Activated CD4-positive, alpha-beta T cell treated with anti-CD3 and anti-CD28 coated beads, Interleukin-2, amount 50 U/mL, for 4 hours (primary cell): ENCODE measurements at places on chromosomes 4 and X.

DNA sequence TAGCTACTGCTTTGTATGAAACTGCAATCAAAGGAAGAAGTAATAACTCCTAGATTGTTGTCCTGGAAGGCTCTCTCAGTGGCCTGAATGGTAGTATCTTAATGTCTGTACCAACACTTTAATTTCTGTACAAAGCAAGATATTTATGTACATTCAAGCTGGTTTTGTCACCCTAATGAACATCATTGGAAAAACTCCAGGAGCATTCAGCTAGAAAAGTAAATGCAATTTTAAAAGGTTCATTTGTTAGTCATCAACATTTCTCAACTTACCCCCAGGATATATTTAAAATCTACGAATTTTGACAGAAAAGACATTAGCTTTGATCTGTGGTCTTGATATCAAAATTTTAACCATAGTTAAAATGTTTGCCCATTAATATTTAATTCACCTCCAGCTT is 80.0 kb upstream of the FGF13 start:
- DNase-seq, result no peak

GRCh38 chr4:43113196-43113595 is 220.7 kb downstream of the GRXCR1 start:
- DNase-seq, result no peak

DNA sequence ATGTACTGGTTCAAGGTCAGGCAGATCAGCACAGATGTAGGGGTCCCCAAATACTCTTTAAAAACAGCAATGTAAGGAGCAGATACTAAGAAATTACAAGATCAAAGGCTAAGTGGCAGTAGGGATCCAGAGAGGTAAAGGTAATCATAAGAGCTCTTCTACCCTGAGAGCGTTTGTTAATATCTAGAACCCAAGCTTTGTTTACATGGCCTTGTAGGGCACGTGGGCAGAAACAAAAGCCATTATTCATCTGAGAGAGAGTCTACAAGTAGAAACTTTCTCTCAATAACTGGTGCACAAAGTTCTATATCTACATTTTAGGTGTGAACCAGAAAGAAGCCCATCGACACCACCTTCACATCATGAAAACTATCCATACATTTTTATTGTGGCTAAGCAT is 225.6 kb upstream of the PCDH10 start:
- DNase-seq, result no peak

DNA sequence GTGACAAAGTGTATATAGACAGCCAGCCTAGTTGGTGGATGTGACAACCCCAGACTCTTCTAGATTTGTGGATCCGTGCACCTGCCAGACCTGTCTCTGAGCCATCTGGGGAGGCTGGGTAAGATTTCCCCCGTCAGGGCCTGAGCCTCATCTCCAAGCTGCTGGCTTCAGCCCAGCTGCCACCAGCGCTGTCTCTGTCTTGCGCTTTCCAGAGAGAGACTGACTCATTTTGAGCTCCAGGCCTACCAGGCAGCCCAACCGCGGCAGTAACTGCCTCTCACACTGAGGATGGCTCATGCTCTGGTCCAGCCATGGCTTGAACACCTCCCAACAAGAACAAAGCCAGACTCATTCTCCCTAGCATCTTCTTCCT is 26.4 kb downstream of the NOP14 start:
- no peak for DNase-seq

DNA sequence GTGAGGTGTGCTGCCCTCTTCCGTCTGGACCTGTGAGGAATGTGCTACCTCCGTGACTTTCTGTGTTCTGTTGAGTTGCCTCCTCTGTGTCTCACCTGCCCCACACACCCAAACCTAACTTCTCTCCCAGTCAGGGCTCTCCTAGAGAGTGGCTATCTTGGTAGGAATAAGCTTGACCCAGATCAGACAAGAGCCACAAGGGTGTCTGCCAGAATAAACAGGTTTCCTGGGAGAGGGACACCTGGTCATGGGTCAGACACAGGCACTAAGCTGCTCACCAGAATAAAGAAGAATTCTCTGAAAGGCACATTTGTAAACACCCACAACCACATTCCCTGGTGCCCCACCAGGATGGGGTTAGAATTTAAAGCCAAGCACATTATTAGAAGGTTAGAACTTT is 11.1 kb downstream of the ZNF182 start:
- no peak for DNase-seq

- DNase-seq, result no peak
These were observed 204.0 kb downstream of the RASL11B start for GRCh38 chr4:53066155-53066554.

DNA sequence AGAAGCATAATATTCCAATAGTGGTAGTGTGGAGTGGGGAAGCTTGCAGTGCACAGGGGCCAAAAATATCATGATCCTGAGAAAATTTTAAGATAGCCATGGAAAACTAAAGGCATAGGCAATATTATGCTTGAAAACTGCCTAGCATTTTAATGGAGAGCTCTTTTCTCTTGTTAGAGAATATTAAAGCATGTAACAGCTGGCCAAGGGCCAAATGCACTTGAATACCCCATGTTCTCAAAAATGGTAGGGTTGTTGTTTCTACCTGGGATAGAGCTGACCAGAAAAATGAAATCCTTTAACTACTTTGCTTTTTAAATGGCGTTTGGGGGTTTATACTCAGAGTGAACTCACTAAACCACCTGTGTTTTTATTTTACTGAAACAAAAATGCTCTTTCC is 739.6 kb upstream of the SLIT2 start:
- no peak for DNase-seq

DNA sequence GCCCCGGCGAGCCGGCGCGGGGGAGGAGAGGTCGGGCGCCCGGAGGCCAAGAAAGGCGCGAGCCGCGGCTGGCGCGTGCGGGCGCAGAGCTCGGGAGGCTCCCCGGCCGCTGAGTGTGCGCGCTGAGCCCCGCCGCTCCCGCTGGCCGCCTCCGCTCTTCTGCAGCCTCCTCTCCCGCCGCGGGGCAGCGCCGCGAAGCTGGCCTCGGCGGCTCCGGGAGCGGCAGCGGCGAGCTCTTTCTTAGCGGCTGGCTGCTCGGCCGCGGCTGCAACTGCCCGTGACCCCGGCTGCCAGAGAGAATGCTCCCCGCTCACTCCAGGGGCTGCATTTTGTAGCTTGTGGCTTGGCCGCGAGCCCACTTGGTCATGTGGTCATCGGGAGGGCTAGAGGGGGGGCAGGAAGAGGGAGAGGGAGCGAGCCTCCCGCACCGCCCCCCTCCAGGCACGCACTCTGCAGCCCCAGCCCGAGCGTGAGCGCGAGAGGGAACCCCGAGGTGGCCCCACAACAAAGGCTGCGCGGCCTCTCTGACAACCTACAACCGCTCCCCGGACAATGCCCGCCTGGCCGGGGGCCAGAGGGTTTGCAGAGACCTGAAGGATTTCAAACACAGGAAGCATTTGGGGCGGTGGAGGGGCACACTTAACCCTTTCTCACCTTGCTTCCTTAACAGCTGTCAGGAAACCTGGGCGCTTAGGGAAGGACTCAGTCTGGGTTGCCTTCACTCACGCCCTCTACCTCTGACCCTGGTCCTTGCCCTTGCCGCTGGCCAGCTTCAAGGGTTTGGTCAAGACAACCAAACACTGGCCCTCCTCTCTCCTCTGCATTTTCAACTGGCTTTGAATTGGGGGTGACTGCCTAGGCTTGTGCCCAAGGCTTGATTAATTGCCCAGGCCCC is at the start of gene APLN:
Gene APLN (minus strand): TSS at position 305 of the 895 bp plus-strand sequence. CDS start 326 bp downstream, outside the sequence.
- no peak for DNase-seq

DNA sequence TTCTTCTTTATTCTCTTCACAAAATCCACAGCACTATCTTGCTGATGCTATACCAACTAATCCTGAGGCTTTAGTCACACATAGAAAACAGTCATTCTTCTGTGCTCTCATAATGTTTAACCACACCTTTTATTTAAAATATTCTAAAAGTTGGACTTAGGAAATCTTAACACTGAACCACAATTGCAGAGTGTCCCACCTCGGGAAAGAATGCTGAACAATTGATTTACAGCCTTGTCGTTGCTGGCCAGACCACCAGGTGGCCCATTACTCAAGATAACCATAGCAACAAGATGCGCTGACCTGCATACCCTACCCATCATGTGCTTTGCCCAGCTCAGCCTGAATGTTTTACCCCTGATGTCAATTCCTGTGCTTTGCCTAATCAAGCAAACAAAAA is 100.8 kb downstream of the ARSJ start:
- DNase-seq, result no peak

DNA sequence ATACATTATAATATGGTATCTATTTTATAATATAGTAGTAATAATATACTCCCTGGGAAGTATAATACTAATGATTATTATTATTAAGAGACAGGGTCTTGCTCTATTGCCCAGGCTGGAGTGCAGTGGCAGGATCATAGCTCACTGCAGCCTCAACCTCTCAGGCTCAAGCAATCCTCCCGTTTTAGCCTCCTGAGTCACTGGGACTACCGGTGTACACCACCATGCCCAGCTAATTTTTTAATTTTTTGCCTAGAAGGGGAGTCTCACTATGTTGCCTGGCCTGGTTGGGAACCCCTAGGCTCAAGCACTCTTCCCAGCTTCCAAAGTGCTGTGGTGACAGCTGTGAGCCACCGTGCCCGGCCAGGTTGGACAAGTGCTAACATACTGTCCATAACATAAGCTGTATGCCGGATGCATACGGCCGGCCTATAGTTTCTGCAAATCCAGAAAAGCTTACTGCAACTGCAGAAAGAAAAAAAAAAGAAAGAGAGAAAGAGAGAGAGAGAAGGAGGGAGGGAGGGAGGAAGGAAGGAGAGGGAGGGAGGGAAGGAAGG is 94.2 kb upstream of the PPP2R3B start:
- DNase-seq, result no peak

DNA sequence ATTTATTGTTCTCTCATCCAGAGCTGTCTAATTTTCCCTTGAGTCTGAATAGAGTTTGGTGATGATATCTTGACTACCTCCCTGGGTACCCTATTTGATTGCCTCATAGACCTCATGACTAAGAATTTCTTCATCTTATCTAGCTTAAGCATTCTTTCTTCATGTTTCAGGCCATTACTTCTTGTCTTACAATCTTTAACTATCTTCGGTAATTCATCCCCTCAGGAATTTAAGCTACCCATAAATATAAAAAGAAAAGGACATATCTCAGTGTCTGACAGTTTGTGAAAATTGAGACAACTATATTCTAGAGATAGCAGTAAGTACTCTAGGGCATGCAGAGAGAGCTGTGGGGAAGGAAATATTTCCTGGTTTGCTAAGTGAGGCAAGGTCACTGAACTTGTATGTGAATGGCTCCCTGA is 466.1 kb upstream of the GRID2 start:
- DNase-seq, result no peak

- no peak for DNase-seq
These were observed 98.9 kb downstream of the ARHGAP6 start for GRCh38 chrX:11566789-11567188.

- no peak for DNase-seq
These were observed 1.2 kb upstream of the SLC7A11 start for GRCh38 chr4:138243369-138243768.

- DNase-seq, result no peak
These were observed 44.3 kb upstream of the PPP2R3B start for GRCh38 chrX:431056-431455.

GRCh38 chrX:30822068-30822681 is 66.9 kb downstream of the TAB3 start:
- DNase-seq, result no peak
